ENCODE measurements at places on chromosomes 1 and 21.

GRCh38 chr1:67535474-67535873, 105.3 kb upstream of the SERBP1 start:
- peak; percentile 12 for DNase-seq

GRCh38 chr1:62905872-62906271, 121.9 kb downstream of the ATG4C start:
- DNase-seq: no peak

DNA sequence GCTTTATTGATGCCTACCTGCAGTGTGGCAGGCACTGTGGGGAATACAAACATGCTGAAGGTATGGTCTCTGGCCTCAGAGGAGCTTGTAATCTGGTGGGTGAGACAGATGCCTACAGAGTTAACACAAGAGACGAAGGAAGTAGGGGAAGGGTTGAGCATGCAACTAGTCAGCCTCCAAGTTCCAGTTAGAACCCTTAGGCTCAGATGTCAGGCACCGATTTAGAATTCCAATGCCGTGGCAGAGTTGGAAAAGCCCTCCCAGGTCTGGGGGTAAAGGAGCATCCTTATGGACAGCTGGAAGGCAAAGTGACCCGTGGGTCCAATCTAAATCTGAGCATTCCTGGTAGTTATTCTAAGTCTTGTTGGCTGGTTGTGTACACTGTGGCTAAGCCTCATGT, 132.9 kb upstream of the GJB5 start:
- no peak for DNase-seq

- no peak for DNase-seq
These were observed 8.3 kb downstream of the ELF3 start for GRCh38 chr1:202018468-202019234.

GRCh38 chr1:31581821-31582810, 5.8 kb downstream of the TINAGL1 start:
- DNase-seq: no peak

- no peak for DNase-seq
These were observed 14.7 kb downstream of the HYI start for GRCh38 chr1:43438953-43439581.

DNA sequence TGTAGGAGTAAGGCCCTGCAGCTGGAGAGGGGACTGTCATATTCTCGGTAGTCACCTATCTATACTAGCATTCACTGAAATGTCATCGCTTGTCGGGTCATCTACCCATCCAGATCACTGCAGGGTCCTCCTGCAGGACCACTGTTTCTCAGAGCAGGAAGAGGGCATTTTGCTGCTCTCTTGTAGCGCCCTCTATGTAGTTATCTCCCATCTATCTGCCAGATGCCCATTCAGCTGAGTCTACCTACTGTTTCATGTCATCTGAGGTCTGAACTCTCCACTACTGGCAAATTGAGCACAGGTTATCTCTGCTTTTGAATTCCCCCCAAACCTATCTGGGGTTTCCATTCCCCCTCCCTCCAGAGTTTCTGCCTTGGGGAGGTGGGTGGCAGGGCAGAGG, 258.2 kb upstream of the FOXD3 start:
- no peak for DNase-seq

DNA sequence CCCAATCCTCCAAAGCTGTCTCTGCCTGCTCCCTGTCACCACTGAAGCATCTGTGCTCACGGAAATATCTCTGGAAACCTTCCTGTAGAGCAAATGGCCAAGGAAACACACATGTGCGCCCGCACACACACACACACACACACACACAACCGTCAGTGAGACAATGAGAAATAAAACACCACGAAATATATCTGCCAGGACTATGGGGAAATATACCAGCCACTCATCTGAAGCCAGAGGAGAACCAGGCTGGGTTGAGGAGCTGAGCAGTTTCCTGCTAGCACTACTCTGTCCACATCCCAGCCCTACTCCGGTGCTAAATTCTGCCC, 25.1 kb upstream of the PLXNA2 start:
- DNase-seq: peak; percentile 34

- no peak for DNase-seq
These were observed 236.4 kb downstream of the USP25 start for GRCh38 chr21:15966231-15966630.

DNA sequence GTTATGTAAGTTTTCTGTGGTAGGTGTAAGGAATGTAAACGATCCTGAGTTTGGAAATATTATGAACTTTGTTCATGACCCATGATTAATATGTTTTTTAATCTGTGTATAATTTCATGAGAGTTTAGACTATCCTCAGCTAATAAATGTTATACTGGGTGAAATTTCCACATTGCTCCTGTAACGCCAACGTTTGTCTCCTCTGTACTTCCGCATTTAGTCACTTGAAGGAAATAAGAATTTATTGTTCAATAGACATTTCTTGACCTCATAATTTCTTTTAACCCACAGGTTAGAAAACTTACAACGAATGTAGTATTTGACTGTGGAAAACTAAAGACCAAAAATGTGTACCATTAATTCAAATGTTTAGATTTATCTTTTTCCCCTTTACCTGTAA, 876 bp downstream of the KCNJ15 start:
- DNase-seq: no peak

- DNase-seq: no peak
These were observed 338.8 kb downstream of the MATN1 start for GRCh38 chr1:30384286-30385245.

DNA sequence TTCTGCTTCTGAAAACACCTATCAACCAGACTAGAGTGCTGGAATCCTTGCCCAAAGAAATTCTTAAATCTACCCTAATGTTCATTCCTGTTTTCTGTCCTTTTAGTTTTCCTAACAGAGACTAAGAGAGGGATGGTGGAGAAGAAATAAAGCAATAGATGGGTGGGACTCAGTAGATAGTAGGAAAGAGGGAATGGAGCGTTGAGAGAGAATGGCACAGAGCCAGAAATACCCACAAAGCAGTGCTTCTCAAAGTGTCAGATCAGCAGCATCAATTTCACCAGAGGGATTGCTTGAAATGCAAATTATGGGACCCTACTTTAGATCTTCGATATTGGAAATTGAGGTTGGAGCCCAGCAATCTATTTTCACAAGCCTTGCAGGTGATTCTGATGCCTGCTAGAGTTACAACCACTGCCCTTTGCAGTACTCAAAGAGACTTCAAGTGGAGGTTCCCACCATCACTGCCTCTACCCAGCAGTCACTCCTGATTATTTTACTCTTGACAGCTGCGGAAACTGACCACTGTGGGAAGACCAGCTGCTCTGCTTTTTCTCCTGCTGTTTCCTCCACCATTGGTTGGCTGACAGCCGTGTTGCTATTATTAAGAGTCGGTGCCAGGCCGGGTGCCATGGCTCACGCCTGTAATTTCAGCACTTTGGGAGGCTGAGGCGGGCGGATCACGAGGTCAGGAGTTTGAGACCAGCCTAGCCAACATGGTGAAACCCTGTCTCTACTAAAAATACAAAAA, 11.4 kb upstream of the PRPF3 start:
- DNase-seq: no peak

- no peak for DNase-seq
These were observed 82.6 kb downstream of the VWA5B1 start for GRCh38 chr1:20373286-20373685.

DNA sequence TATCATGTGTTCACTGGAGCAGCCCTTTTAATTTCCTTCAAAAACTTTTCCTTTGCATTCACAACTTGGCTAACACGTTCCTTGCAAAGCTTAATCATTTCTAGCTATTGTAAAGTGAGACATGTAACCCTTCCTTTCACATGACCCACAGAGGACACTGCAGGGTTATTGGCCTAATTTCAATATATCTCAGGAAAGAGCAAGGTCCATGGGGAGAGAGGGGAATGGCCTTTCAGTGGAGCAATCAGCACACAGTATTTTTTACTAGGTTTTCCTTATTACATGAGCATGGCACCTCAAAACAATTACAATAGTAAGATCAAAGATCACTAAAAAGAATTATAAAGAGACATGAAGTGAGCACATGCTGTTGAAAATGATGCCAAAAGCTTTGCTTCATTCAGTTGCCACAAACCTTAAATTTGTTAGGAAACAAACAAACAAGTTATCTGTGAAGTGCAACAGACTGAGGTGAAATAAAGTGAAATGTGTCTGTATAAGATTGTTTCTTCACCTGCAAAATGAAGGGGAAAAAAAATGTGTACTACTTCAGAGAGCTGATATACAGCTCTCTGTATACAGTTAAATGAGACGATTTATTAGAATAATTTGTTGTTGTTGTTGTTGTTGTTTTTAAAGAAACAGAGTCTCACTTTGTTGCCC, 61.5 kb downstream of the EIF4G3 start:
- DNase-seq: no peak

GRCh38 chr1:35577071-35577998, 4.2 kb downstream of the TFAP2E start:
- DNase-seq: no peak

GRCh38 chr1:79760531-79760930, 754.0 kb upstream of the ADGRL4 start:
- DNase-seq: no peak

- DNase-seq: no peak
These were observed 553.4 kb downstream of the LTN1 start for GRCh38 chr21:28439251-28439650.

DNA sequence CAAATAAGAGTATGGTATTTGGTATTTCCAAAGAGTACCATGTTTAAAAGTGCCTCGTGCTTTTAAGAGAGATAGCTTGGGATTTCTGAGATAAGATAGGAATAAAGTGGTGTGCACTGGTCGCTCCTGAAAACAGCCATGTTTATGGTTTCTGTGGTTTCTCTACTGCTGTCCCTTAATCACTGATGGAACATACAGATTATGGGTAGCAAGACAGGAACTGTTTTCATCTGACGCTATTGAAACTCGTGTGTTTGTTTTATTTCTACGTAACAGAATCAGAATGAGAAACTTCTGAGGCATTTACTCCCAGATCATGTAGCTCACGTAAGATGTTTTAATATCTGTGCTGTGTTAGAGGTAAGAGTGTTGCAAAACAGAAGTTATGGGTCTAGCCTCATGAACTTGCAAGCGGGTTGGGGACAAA, 126.0 kb downstream of the KIAA0319L start:
- no peak for DNase-seq

GRCh38 chr1:33232716-33233115, 23.6 kb upstream of the ZNF362 start:
- DNase-seq: no peak

GRCh38 chr1:224757508-224757907, 141.4 kb downstream of the CNIH3 start:
- DNase-seq: no peak

- peak; percentile 18 for DNase-seq
These were observed 36.5 kb downstream of the NKAIN1 start for GRCh38 chr1:31203215-31203614.

GRCh38 chr1:116889380-116889779, 20.3 kb upstream of the PTGFRN start:
- no peak for DNase-seq

DNA sequence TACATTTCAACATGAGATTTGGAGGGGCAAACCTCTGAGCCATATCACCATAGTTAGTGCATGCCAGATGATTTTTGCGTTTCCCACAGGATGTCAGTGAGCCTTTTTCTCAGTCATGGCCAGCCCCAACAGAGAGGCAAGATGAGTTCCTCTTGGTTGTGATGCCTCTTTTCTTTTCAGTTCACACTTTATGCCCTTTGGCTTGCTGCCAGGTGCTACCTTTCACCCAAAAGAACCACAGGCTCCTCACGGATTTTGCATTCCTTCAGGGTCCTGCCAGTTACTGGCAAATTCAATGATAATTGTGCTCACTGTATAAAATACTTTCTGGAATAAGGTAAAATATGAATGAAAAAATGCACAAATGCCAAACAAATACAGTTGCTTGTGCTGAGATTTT, 411.3 kb downstream of the KIF26B start:
- DNase-seq: no peak

DNA sequence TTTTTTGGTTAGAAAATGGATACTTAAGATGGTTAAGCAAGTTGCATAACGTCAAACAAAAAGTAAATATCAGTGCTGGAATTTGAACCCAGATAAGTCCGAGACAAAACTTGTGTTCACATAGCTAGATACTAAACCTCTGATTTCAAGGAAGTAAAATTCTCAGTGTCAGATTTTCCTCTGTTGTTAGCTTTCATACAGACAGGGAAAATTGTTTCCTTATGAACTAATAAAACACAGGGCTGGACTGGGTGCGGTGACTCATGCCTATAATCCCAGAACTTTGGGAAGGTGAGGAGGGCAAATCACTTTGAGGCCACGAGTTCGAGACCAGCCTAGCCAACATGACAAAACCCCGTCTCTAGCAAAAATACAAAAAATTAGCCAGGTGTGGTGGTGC, 51.3 kb downstream of the PCNX2 start:
- DNase-seq: no peak

GRCh38 chr1:22350171-22350923, 101.3 kb upstream of the ZBTB40 start:
- no peak for DNase-seq

Data from occipital lobe (tissue), 3 donors.